Kidney tubule cell (primary cell): ENCODE measurements at places on chromosomes 2 and 18.
A peak's percentile ranks its signal among the peaks of the same experiment; 100 is the strongest.

DNA sequence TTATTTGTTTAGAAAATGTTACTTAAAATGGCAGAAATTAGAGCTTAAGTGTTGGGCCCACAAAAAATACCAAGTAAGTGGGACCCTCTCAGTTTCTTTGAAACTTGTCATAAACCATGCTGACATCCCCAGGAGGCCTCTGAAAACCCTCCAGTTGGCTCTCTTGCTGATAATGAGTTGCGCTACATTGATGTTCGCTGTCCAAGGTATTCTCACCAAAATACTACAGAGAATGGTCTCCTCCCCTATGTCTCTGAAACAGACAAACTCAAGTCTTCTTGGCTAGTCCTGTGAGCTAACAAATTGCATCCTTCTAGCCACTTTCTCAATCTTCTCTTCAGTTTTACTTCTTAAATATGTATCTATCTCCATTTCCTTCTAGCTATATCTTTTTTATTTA, 669.4 kb downstream of the IRS1 start:
- no peak for DNase-seq

DNA sequence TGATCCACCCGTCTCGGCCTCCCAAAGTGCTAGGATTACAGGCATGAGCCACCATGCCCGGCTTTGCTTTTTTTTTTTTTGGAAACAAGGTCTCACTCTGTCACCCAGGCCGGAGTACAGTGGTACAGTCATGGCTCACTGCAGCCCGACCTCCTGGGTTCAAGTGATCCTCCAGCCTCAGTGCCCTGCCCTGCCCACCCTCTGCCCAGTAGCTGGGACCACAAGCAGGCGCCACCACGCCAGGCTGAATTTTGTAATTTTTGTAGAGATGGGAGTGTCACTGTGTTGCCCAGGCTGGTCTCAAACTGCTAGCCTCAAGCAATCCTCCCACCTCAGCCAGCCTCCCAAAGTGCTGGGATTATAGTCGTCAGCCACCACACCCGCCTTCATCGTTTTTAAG, 11.6 kb upstream of the PSD4 start:
- DNase-seq, result no peak

GRCh38 chr2:217049956-217050355, 190.1 kb upstream of the TNP1 start:
- no peak for DNase-seq

DNA sequence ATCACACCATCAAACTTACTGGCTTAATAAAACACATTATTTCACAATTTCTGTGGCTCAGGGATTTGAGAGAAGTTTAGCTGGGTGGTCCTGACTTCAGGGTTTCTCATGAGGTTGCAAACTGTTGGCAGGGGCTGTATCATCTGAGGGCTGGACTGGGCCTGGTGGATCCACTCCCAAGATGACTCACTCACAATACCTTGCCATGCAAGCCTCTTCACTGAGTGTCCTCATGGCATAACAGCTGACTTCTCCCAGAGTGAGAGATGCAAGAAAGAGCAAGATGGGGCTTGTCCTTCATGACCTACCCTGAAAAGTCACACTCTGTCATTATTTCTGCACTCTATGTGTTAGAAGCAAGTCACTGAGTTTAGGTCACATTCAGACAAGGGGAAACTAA, 73.8 kb downstream of the AQP4 start:
- peak; percentile 28 for DNase-seq

- peak; percentile 52 for DNase-seq
Observed at GRCh38 chr2:128473175-128474035, 154.7 kb upstream of the HS6ST1 start.

DNA sequence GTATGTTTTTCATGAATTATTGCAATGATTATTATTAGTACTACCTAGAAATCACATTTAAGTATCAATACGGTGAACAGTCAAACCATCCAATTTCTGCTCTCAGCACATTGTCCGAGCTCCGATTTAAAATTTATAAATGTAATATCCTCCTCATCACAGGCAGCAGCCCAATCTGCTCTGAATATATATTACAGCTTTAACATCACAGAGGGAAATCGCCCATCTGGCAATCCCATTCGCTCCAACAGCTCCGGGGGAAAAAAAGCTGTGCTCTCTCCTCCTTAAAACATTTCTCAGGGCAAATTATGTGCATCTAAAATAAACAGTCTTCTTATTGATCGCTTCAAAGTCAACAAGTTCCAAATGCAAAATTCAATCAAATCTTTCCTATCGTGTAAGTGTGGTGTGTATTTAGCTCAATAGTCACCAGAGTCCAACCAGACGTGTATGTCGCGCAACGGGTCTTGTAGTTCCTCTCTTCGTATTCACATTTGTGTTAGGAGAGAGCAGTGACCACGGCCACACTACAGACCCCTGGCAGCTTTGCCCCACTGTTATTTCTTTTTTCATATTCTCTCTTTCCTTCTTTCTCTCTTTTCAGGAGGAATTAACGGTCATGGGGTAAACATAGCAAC, 2.4 kb downstream of the FIGN start:
- DNase-seq, result peak; percentile 15

GRCh38 chr18:42872838-42873237, 242.6 kb downstream of the RIT2 start:
- no peak for DNase-seq

DNA sequence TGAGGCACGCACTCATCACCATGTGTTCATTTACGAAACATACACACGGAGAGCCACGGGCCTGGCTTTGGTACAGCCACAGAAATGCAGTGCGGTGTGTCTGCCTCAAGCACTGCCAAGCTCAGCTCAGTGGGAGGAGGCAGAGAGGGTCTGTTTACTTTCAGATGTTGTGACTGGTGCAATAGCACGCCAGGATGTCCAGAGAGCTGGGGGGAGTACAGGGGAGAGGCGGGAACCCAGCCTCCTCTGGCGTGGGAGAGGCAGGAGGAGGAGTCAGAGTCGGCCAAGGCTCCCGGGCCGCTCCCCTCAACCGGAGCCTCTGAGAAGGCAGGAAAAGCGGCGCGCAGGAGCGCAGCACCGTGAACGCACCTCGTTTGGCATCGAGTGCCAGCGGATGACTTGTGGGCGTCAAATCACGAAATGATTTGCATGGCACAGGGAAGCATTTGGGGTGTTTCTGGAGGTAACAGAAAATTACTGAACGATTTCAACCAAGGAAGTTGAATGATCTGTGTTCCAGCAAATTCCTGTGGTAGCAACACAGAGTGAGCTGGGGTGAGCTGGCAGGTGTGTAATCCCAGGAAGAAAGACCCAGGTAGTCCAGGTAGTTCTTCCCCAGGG, 143.0 kb downstream of the ZNF516 start:
- peak; percentile 85 for DNase-seq

DNA sequence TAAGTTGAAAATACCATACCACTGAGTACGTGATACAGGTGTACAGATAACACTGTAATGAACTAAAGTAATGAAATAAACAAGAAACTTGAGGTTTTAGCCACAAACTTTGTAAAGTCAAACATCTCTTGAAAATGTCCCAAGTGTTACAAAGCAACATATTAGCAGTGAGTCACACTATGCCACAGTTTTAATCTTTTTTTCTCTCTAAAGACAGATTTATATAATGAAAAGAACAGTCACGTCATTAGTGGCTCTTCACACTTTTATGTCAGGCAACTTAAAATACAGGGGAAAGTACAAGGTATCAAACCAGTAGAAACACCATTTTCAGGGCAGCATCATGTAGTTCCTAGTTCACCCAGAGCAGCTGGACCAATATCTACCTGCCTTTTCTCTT, 42.1 kb downstream of the RAPH1 start:
- DNase-seq, result peak; percentile 9

DNA sequence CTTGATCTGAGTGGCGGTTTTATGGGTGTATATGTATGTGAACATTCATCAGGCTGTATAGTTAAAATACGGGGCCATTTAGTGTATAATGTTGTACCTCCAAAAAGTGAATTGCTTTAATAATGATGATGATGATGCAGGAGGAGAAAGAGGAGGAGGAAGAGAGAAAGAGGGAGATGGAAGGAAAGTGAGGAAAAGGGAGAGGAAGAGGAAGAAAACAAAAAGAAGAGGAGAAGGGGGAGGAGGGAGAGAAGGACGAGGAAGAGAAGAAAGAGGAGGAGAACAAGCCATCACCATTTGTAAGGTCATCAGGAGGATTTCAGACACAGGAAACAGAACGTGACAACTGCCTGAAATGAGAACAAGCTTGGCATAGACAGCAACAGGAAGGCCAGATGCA, 168.4 kb upstream of the NCKAP5 start:
- no peak for DNase-seq

GRCh38 chr2:45993476-45993991, 303.7 kb upstream of the EPAS1 start:
- DNase-seq, result peak; percentile 71

- no peak for DNase-seq
Observed at GRCh38 chr2:206378835-206379234, 64.5 kb upstream of the ADAM23 start.

DNA sequence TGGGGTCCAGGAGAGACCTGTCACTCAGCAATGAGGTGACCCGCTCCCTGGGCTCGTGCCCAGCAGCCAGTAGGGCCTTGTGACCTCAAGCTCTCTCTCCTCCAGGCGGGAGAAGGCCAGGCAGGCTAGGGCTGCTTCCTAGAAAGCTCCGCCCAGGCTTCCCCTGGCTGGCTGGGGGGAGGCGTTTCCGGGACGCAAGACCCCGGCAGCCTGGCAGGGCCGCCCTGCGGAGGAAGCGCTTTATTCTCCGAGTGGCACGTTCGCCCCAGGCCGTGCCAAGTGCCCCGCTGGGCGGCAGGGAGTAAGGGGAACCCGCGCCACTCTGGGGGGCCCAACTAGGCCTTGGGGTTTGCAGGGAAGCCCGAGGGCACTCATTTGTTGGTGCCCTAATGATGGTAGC, 21.2 kb upstream of the EPAS1 start:
- DNase-seq, result no peak

DNA sequence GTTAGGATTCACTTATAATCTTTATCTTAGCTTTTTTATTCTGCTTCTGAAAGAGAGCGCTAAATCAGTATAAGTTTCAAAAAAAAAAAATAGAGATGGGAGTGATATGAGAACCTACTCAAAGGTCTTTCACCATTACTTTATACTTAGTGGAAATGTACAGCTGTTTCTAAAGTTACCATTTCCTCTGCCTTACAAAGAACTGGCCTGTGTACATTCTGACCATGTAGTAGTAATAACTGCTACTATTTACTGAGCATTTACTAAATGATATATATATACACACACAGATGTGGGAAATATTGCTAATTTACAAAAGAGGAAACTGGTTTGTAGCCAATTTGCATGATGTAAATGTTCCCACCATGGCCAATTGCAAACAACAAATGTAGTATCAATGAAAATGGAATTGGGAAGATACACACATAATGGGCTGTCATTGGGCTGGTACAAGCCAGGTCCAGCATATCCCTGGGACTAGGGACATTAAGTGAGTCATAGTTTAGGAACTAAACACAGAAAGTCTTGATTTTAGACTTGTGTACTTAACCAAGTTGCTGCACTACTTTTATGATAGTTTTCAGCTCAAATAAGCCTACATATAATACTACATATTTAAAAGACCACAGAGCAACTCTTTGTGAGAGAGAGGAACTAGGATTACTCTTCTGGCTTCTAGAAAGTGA, 67.1 kb downstream of the DYNC1I2 start:
- DNase-seq, result no peak

GRCh38 chr2:86566158-86566820, 3.0 kb upstream of the CHMP3 start:
- no peak for DNase-seq

- no peak for DNase-seq
Observed at GRCh38 chr18:46546111-46546640, 110.8 kb downstream of the LOXHD1 start.

- peak; percentile 37 for DNase-seq
Observed at GRCh38 chr2:199922856-199923255, 11.8 kb downstream of the C2orf69 start.

DNA sequence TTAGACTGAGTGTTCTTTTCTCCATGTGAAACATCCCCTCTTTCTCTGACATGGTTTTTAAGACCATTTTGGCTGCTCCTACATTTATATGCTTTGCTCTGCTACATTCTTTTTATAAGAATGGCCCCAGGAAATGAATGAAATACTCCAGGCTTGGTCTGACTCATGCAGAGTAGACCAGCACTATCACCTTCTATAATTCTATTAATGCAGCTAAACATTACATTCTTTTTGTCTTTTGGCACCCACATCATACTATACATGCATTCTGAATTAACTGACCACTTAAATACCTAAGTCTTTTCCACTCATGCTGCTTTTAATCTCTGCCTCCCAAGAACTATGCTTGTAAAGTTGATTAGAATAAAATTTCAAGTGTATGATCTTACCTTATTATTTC, 94.1 kb downstream of the AAK1 start:
- peak; percentile 45 for DNase-seq

- DNase-seq, result no peak
Observed at GRCh38 chr18:73656691-73657090, 490.9 kb downstream of the FBXO15 start.

- no peak for DNase-seq
Observed at GRCh38 chr2:58081000-58081399, 34.4 kb downstream of the VRK2 start.

DNA sequence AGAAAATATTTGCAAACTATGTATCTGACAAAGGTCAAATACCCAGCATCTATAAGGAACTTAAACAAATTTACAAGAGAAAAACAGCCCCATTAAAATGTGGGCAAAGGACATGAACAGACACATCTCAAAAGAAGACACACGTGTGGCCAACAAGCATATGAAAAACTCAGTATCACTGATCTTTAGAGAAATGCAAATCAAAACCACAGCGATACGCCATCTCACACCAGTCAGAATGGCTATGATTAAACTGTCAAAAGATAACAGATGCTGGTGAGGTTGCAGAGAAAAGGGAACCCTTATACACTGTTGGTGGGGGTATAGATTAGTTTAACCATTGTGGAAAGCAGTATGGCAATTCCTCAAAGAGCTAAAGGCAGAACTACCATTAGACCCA, 64.3 kb upstream of the RBMS1 start:
- no peak for DNase-seq

GRCh38 chr2:53450923-53451322, 316.7 kb upstream of the CHAC2 start:
- DNase-seq, result no peak

- DNase-seq, result no peak
Observed at GRCh38 chr2:102064679-102065674, 73.2 kb downstream of the IL1R2 start.

GRCh38 chr2:234235191-234235590, 184.7 kb downstream of the SPP2 start:
- no peak for DNase-seq
